ENCODE measurements at places on chromosomes 12 and 14.

- DNase-seq = no peak
Observed at GRCh38 chr14:66982247-66982646, 207.0 kb upstream of the GARIN2 start.

GRCh38 chr14:36931791-36932190 is 240.6 kb downstream of the SLC25A21 start:
- no peak for DNase-seq

- no peak for DNase-seq
Observed at GRCh38 chr12:23340351-23340750, 609.1 kb downstream of the SOX5 start.

DNA sequence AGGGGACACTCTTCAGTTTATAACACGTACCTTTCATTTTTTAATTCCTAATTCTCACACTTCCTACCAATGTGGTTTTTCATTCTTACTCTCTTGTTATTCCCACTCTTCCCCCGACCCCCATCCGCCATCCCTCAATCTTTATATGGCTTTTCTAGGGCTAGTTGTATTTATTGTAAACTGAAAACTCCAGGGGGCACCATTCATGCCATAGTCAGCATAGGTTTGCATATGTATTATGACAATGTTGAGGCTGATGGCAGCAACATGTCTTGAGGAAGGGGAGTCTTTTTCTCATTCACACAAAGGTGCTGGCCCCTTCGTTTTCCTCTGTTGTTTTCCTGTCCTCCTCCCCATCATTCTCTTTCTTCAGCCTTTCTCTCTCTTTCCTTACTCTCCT is 27.7 kb upstream of the LTA4H start:
- DNase-seq = no peak

GRCh38 chr12:64819816-64820402 is 4.5 kb upstream of the TBC1D30 start:
- DNase-seq = no peak

DNA sequence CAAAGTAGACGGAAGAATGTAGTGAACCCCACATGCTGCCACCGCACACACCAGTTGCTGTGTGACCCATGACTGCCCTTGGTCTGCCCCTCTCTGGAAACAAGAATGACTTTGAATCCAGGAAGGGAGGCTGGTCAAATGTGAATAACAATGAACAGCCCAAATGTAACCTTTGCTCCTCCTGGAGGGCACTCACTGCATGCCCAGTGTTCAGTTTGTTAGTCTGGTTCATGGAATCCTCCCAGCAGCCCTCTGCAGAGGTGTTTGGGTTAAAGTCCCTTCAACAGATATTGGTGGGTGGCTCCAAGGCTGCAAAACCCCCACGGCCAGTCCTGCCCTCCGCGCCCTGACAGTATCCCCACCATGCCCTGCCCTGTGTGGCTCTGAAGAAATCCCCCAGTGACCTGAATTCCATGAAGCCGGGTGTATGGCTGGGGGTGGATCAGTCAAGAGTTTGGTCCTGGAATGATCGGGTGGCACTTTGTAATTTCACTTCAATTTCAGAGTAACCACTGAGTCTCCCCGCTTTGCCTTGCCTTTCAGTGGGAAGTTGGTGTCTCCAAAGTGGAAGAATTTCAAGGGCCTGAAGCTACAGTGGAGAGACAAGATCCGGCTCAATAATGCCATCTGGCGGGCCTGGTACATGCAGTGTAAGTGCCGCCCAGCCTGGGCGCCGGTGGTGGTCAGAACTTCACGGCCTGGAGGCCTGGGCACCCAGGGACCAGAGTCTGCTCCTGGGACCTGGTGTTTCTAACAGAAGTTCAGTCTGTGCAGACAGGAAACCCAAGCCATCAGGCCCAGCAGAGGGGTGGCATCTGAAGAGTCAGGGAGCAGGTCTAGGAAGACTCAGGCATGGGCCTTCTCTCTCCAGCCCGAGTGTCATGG is 47.1 kb downstream of the IL31 start:
- no peak for DNase-seq

DNA sequence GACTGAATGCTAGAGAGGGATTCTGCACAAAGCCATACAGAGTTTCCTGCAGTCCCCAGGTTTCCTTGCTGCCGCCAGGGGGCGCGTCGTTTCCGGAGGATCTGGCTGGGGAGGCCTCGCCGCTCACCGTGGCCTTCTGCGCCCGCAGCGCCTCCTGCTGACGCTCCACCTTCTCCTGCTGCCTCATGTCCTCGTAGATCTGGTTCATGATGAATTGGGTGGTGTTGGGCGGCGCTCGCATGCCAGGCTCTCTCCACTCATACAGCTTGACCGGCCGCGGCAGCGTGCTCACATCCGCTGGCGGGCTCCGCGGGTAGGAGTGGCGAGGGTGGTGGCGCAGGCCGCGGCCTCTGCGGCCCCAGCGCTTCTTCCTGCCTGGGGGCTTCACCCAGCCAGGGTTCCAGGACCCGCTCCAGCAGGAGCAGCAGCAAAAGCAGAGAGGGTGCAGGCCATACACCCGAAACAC is 987 bp downstream of the CCER1 start:
- no peak for DNase-seq

DNA sequence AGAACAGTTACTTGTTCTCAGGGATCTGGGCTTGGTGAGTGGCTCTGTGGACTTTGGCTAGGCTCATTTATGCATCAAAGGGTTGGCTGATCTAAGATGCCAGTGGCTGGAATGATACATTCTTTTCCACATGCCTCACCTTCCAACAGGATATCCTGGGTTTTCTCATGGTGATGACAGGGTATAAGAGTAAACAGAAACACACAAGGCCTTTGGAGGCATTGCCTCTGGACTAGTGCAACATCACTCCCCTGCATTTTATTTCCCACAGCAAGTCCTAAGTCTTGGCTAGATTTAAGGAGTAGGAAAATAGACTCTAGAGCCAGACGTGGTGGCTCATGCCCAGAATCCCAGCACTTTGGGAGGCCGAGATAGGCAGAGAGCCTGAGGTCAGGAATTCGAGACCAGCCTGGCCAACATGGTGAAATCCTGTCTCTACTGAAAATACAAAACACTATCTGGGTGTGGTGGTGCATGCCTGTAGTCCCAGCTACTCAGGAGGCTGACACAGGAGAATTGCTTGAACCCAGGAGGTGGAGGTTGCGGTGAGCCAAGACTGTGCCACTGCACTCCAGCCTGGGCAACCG is 47.9 kb downstream of the RPH3A start:
- no peak for DNase-seq

DNA sequence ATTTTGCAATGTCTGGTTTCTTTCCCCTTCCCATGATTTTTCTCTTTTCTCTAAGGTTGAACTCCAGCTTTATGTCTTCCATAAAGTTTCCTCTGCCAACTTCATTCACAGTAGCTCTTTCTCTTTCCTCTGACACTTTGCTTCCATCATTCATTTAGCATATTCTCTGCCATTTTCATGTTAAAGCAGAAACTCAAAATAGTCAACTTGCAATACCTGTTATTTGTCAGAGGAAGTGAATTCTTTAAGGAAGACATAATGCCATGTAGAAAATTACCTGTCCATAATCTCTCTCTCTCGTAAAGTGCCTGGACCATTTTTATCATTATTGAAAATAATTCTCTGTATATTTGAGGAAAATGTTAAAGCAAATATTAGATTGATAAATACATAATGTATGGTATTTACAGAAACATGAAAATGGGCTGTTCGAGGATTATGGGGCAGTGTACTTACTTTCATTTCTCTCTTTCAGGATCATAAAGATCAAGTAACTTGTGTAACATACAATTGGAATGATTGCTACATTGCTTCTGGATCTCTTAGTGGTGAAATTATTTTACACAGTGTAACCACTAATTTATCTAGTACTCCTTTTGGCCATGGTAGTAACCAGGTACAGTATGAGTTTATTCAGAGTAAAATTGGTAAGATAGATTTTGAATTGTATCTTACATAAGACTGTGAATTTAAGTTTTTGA is 12.6 kb downstream of the NEDD1 start:
- DNase-seq = no peak

- no peak for DNase-seq
Observed at GRCh38 chr12:1806301-1807086, 13.9 kb upstream of the LRTM2 start.

GRCh38 chr14:64770751-64771150 is 66.5 kb downstream of the PLEKHG3 start:
- DNase-seq = no peak

GRCh38 chr14:70714055-70714550 is 72.4 kb downstream of the TTC9 start:
- DNase-seq = peak; percentile 35

GRCh38 chr12:123502163-123502704 is 31.3 kb downstream of the RILPL1 start:
- DNase-seq = no peak

DNA sequence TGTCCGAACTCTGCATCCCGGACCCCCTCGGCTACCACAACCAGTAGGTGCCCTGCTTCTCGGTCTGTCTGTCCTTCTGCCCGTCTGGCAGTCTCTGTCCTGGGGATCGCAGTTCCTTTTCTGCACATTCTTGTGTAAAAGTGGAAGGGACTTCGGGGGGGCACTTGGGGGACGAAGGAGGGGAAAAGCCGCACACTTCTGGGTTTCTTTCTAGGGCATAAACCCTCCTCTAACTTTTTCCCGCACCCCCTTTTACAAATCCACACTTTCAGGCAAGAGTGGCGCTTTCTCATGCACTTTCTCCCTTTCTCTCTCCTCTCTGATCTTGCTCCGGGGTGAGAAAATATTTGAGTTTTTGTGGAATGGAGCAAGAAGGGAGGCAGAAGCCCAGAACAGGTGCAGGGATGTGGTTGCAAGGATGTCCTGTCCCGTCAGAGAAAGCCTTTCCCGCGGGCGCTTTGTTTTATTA is 506 bp downstream of the ESRRB start:
- DNase-seq = no peak
